GM23338 (cell line): ENCODE measurements at places on chromosomes 4 and X.
A peak's percentile ranks its signal among the peaks of the same experiment; 100 is the strongest.

GRCh38 chrX:51461053-51462044, 35.0 kb downstream of the NUDT11 start:
- DNase-seq = peak; percentile 61

DNA sequence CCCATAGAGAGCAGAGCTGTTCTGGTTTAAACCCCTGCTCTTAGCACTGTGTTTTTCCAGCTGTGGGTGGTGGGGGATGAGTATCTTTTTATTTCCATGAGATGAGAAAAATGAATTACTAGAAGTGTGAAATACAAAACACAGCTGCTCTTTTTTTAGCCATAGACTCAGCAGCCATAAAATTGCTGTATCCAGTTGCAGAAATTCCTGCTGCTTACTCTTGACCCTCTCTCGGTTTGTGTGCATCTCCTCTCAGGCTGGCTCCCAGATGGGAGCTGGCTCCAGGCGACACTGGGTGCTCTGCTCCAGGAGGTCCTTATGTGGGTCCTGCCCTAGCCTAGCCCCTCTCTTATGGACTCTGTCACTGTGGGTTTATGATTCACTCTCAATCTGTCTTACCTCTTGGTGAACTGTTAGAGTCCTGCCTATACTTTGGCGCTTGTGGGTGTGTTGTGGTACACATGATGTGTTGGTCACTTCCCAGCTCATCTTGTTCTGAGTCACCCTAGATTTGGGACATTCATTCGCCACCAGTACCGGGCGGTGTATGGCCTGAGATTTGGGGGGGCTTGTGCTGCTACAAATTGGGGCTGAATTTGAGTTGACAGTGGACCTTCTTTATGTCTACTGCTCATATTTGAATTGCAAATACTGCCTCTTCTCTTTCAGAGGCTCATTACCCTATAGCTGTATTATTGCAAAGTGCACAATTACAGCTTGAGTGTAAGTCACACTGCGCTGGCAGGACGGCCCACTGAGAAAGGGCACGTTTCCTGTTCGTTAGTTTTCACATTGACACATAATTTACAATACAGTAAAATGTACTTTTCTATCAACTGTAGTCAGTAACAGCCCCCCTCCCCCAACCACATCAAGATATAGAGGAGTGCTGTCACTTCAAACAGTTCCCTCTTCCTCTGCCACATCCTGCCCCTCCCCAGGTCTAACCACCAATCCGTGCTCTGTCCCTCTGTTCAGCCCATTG, 46.9 kb upstream of the MSANTD1 start:
- DNase-seq = no peak

DNA sequence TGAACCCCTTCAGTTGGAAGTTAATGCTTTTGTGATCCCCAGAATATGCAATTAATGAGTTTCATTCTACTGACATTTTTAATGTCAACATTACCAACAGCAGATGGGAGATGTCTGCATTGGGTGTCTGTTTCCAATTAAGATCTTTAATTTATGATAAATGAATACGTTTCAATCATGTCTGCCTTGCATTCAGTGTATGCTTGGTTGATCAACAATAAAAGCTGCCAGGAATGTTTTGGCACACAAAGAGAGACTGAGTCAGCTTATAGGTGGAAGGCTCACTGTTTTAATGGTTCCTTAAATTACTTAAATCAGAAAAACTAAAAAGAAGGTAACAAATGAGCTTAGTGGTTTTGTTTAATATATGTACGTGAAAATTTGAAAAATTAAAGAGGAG, 359.9 kb upstream of the CNKSR2 start:
- DNase-seq = no peak

DNA sequence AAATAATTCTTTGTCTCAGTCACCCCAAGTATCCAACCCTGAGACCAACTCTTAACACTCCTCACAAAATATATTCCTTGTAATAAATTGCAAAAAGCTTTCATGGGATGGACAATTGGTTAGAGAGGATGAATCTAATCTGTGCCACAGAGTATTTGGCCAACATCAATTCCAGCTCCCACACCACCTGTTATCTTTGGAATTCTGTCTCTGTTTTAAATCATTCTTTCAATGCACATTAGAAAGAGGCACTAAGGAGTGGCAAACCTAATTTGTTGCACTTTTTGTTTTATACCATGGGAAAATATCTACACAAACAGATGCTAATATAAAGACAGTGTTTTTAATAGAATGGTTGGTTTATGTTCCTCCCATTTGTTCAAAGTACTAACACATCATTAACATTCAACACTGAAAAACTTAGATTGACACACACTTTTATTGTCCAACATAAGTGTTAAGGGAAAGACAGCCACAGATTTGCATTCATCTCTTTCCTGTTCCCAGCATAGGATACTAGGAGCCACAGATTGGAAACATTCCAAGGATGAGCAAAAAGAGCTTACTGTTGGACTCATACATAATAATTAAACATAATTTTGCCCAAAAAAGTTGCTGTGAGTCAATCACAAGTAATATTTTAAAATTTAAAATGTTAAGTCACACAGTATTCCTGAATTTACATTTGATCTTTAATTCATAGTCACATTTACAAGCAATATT, 116.4 kb downstream of the PPA2 start:
- DNase-seq = no peak

DNA sequence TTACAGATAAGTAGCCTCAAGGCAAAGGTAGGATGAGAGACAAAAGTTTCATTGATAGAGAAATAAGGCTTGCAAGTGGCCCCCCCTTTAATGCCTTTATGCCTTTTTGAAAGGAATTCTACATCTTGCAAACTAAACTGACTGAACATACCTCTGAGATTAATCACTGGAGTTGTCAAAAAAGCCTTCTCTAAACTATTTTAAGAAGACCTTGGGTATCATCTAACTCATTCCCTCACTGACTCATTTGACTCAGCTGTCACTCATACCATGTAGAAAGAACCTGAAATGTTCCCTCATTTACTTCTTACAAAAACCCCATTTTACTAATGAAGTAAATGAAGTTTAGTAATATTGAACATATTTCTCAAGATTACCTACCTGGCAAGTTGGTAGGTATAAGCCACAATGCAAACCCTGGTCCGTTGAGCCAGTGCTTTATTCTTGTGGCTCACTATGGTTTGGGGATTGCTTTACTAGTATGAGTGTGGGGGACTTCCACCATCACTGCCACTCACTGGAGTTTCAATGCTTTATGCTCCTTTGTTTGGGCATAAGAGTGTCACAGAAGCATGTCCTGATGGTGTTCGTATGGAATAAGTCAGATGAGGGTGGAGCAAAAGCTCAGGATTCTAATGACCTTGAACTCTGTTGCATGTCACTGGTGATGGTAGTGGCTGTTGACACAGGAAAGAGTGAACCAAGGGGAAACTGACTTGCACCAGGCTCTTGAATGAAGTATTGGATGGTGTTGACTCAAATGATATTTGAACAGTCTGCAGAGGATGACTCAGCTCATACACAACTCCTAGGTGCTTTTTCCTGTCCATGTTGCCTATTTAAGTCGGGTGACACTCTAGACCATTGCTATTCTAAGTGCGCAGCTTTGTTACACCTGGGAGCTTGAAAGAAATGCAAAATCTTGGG, 305.5 kb upstream of the EMCN start:
- DNase-seq = no peak

DNA sequence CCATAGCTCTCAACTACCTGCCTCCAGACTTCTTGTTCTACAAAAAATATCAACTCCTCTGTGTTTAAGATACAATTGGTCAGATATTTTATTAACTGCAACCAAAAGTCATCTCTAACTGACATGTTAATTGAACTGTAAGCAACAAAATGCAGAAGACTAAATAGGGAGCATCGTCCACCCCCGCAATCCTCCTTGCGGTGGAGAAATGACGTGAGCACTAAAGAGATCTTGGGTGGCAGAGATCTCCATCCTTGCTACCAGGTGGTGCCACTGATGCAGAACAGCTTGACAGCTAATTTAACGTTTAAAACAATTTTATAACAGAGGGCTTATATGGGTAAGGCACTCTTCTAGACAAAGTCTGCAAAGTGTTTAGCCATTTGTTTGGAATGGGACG, 164.4 kb upstream of the FTHL17 start:
- DNase-seq = no peak

GRCh38 chr4:128633067-128633466, 176.4 kb upstream of the JADE1 start:
- no peak for DNase-seq

DNA sequence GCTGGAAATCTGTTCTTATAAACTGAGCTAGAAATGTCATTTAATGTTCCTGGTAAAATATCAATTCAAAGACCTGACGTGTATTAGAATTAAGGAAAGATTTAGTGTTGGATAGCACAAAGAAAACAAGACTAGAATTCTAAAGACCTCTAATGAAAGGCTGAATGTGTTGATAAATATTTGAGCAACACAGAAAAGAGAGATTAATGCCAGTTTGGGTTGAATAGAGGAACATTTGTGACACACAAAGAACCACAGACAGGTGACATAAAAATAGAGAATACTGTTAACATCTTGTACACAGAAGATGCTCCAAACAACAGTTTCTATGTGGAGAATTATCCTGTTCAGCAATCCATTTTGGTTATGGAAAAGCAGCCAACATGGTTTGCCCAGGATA, 222.1 kb upstream of the GALNT7 start:
- no peak for DNase-seq

- no peak for DNase-seq
Measured at GRCh38 chr4:11014199-11014598, 329.6 kb upstream of the CLNK start.

- no peak for DNase-seq
Measured at GRCh38 chrX:41556958-41557357, 109.8 kb downstream of the NYX start.

GRCh38 chr4:163603257-163603656, 108.8 kb downstream of the TMA16 start:
- DNase-seq = no peak

- DNase-seq = peak; percentile 16
Measured at GRCh38 chr4:94564252-94564651, 112.5 kb downstream of the PDLIM5 start.

DNA sequence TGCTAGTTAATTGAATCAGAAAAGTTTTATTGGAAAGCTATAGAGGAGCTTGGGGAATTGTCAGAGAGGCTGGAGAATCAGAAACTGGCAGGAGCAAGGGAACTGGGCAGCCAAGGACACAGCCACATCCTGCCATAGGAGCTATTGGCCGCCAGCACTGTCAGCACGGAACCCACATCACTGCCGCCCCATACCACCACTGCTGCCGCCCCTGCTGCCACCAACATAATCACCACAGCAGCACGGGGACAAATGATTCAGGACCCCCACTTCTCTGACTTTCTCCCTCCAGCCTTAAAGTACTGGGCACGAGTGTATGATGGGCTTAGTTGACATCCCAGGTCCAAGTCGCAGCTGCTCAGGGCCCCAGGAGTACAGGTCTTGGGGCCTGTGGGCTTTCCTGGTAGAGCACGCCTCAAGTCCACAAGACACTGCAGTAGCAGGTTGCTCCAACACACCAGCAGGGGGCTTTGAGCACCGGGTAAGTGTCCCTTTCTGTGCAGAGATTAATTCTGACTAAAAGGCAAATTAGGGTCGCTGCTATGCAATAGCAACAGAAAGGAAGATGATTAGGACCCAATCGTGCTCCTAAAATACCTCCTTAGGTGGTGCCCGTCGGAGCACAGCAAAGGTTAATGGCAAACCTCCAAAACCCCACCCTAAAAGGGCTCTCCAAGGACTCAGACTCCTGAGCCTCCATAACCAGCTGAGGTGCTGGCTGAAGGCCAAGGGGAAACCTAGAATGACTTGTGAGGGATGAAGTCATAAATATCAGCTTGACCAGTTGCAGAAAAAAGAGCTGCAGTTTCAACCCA, 6.9 kb downstream of the PJA1 start:
- DNase-seq = peak; percentile 75

- DNase-seq = no peak
Measured at GRCh38 chr4:96295143-96295741, 455.3 kb downstream of the PDHA2 start.
